ENCODE measurements at places on chromosomes 16 and 17. TPM values are rescaled to one million over a fixed set of nuclear protein-coding genes. Genes with fewer than 3 reads are reported as not detected.

DNA sequence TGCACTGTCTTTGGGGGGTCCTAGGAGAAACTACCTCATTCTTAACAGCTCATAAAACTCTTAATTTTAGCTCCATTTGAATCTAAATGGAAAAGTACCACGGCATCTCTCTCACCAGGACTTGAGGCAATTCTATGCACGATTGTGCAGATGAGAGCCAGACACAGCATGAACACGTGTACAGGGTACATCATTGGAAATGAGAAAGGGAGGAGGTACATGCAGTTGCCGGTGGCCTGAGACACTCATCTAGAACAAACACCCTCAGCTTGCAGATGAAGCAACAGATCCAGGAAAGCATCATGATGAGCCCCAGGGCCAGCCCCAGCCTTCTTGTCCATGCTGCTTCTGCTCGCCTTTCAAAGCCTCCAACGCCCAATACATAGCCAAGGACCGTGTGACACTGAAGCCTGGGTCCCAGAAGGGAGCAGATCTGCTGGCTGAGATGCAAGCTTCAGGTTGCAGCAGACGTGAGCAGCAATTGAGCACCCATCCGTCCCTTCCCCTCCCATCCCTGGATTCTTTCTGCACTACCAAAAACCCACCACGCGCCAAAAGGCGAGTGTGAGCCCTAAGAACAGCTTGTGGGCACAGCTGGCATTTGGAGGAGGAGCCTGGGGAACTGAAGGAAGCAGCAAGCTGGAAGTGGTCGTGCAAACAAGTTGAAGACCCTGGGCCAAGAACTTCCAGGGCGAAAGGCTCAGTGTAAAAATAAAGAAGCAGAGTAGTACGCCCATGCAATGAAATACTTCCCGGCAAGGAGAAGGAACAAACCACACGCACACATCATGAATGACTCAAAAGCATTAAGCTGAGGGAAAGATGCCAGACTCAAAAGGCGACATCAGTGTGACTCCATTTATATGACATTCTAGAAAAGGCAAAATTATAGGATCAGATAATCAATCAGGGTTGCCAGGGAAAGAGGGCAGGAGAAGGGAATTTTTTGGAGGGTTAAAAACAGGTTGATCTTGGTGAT, 7.3 kb upstream of the RCVRN start:
- H3K36me3 ChIP-seq = no peaks in the 10 kb centered on the region
- no peak overlapping the region for H3K27ac ChIP-seq
- H3K4me1 ChIP-seq = no peaks in the 10 kb centered on the region
- DNase-seq = no peak
- H3K4me3 ChIP-seq = no peak overlapping the region

The ACSM5 gene
- 30.5 TPM for total RNA-seq

The P2RX5 gene
- total RNA-seq = 12.3 TPM

GRCh38 chr17:16486373-16487250, 5.4 kb downstream of the LRRC75A start:
- no peaks in the 10 kb centered on the region for H3K27me3 ChIP-seq
- H3K4me3 ChIP-seq = peak overlapping the region; percentile 25
- H3K4me1 ChIP-seq = peaks cover 24% of the 10 kb centered on the region
- peak overlapping the region; percentile 59 for H3K27ac ChIP-seq
- no peaks in the 10 kb centered on the region for H3K36me3 ChIP-seq

- DNase-seq = no peak
- H3K27ac ChIP-seq = no peak overlapping the region
- H3K4me1 ChIP-seq = peaks cover 14% of the 10 kb centered on the region
- H3K4me3 ChIP-seq = no peak overlapping the region
- H3K27me3 ChIP-seq = no peaks in the 10 kb centered on the region
Observed at GRCh38 chr16:11156401-11156800, 99.6 kb downstream of the SOCS1 start.

- no peaks in the 10 kb centered on the region for H3K27me3 ChIP-seq
- H3K4me1 ChIP-seq = peaks cover 51% of the 10 kb centered on the region
- no peaks in the 10 kb centered on the region for H3K36me3 ChIP-seq
- H3K27ac ChIP-seq = peak overlapping the region; percentile 86
- no peak overlapping the region for H3K4me3 ChIP-seq
Observed at GRCh38 chr17:69350911-69351310, 24.0 kb upstream of the ABCA5 start.

The ZPBP2 gene
- not detected for total RNA-seq

The KRTAP3-2 gene
- not detected for total RNA-seq

GRCh38 chr17:45366049-45366448, 49.2 kb upstream of the MAP3K14 start:
- H3K27ac ChIP-seq = no peak overlapping the region
- no peak overlapping the region for H3K4me3 ChIP-seq
- DNase-seq = no peak
- peaks cover under 1% of the 10 kb centered on the region for H3K4me1 ChIP-seq

GRCh38 chr17:82737967-82738877, 2.8 kb downstream of the FN3K start:
- peaks cover 24% of the 10 kb centered on the region for H3K4me1 ChIP-seq
- H3K27me3 ChIP-seq = no peaks in the 10 kb centered on the region
- peaks cover 43% of the 10 kb centered on the region for H3K36me3 ChIP-seq
- peak overlapping the region; percentile 95 for H3K27ac ChIP-seq

The CDRT4 gene
- 1.3 TPM for total RNA-seq

DNA sequence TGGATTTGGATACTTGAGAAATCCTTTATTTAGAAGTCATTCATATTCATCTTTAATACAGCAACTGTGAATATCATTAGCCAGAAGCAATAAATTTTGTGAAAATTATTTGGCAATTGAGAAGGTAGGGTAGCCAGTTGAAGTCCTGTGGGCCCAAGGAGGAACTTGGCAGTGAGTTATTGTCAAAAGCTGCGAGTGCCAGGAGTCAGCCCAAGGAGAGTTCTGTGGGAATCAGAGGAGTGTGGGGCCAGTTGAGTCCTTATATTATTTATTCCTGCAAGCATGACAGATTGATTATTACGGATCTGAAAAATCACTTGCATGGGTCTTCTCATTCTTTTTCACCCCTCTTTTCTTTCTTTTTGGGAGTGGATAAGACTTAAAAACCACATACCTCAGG, 38.3 kb downstream of the PRKCA start:
- no peak for DNase-seq
- H3K4me1 ChIP-seq = peaks cover 35% of the 10 kb centered on the region
- H3K27ac ChIP-seq = no peak overlapping the region
- H3K27me3 ChIP-seq = no peaks in the 10 kb centered on the region
- no peaks in the 10 kb centered on the region for H3K36me3 ChIP-seq

DNA sequence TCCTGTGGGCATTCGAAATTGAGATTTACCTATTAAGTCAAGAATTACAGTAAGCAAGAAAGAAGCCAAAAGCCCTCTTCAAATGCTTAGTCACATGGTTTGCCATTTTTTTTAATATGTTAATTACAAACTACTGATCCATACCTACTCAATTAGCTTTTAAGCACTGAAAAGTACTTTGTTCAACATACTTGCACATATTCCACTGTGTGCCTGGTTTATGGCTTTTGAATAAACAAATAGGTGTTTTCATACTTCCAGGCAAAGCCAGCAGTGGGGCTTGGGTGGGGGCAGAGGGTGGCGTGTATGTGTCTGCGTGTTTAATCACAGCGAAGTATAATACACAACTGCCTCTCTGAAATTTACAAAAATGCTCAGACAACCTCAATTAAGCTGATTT, 51.4 kb downstream of the GAS7 start:
- no peak for DNase-seq
- no peak overlapping the region for H3K27ac ChIP-seq
- H3K27me3 ChIP-seq = no peaks in the 10 kb centered on the region
- H3K36me3 ChIP-seq = no peaks in the 10 kb centered on the region
